ENCODE measurements at places on chromosomes 6 and 20.

DNA sequence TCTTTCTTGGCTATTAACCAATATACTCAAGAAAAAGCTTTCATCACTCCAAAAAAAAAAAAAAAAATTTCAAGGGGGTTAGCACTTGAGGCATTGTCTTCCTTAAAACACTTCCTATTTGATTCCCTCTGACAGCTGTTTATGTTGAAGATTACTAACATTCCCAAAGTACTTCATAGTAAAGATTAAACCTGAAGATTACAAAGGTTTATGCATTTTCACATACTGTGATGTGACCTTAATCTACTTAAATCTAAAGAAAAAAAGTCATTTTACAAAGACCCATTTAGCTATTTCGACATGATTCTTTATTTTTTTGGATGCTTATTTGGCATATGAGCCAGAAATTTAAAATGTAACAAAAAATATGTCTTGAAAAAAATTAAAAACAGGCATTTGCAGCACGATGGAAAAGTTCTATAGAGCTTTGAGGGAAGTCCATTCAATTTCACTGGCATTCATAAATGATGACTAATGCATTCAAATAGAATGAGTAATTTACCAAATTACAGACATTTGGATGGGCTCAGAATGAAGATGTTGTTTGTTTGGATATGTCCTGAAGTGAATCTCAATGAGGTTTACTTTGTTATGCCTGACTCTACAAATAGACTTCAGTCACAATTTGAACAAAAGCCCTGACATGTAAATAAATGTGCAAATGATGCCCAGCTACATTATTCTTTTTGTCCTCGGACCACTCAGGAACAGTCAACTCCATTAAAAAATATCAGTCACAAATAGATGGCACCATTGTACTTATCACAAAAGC, 674.6 kb upstream of the MARCKS start:
- peak; percentile 86 for DNase-seq

DNA sequence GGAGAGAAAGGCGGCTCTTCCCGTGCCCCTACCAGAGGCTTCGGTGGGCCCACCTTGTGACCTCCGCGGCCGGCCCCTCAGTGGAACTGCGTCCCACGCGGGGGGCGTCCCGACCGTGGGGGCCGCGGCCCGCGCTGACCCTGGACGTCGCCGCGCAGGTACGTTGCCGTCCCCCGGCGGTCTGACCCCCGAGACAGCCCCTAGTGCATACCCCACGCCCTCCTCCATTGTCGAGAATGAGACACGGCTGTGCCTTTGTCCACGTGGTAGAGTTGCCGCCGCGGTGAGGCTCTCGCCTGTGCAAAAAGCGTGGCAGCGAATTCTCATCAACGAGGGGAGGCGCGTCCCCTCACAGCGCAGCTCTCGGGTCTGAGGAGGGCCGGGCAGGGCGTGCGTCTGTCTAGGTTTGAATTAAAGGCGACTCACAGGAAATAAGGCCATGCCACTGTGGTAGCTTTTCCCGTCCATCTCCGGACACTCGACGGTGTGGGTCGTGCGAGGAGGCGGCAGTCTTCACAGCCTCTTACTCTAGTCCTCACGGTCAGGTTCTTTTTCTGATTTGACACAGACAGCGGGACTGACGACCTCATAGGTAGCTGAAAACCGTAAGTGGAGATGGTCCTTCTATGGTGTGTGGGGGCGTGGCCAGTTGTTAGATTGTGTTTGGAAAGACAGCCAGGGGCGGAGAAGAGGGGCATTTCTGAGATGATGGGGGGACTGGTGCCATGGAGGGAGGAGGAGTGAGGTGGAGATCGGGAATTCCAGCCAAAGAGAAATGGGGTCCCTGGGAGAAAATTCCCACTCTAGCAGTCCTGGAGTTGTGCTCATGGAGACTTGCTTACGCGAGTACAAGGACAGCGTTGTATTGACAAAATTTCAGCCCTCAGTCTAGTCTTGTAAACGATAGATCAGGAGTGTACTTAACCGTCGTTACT, 580 bp downstream of the NXT1 start:
- peak; percentile 76 for DNase-seq

GRCh38 chr6:21918041-21918440, 324.5 kb downstream of the SOX4 start:
- DNase-seq, result no peak

- DNase-seq, result peak; percentile 71
Observed at GRCh38 chr6:6918216-6918983, 189.4 kb upstream of the RREB1 start.

- DNase-seq, result peak; percentile 74
Observed at GRCh38 chr20:52083627-52084232, 107.8 kb downstream of the ZFP64 start.

DNA sequence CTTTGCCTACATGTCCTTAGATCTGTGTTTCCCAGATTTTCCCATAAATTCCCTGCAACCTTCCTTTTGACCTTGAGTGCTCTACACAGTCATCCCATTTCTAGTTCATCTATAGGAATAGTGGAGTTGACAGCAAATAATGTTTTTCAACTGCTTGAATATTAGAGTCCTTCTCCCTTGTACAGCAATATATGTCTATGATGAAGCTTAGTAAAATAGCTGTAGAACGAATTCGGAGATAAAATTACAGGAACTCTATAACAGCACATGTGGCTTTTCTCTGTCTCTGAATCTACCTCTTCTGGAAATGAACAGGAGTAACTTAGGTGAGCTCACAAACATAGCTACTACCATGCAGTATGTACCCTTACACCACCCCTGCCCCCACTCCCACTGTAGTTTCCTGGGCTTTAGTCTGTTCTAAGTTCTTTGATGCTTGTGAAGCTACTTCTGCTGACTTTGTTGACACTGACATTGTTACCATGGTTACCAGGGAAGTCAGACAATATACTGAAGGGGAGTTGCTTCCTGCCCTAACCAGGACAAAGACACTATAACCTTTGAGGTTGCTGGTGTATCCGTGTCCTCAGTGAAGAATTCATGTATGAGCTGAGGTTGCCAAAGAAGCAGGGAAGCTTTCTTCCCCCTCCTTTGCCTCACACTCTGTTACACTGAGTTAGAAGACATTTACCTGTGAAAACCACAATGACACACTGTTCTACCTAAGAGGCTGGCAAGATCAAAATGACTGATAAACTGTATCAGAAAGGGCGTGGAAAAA, 35.8 kb upstream of the SHLD1 start:
- peak; percentile 72 for DNase-seq

DNA sequence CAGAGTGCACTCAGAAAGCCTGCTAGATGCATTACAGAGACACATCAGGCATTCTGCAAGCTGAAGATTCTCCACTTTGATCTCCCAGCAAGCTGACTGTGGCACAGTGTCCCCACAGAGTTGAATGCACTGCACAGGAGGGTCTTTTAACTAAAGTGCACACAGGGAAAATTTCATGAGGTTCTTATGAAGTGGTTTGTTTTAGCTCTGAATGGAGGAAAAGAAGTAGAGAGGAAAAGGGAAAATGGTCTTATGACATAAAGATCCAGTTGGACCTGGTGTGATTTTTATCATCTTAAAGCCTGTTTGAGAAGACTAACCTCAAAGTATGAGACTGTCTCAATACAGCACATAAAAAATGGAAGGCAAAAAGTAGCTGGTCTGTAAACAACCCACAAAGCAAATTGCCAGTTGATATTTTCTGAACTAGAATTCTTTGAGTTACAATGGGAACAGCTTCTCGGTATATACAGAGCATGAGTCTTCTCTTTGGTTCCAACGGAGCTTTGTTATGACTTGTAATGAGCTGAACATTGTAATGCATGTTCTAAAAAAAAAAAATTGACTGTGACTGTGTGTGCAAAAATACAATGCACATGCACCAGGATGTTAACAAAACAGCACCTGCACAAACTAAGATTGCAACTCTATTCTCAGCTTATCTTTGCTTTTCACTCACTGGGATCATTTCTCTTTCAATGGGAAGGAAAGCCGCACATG, 383.0 kb upstream of the ID4 start:
- no peak for DNase-seq

DNA sequence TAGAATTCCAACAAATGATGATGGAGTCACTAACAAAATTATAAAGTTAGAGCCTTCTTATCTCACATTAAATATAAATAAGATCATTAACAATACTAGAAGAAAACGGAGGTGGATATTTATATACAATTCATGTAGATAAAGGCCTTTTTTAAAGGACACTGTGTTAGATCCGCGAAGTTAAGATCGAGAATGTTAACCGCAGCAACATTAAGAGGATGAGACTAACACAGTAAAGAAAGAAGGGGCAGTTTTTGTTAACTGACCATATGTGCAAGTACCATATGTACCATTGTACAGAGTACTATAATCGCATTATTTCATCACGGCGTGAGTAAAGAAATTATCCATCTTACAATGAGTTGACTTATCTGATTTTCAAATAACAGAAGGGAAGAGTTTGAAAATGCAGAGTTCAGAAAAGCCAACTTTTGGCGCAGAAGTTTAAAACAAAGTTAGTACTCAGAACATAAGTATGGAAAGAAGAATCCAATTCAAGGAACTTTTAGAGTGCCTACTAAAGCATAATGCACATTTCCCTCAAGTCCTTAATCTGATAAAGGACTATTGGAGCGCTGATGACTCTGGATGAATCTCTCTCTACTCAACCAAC, 1.4 kb downstream of the FBXL4 start:
- DNase-seq, result no peak

GRCh38 chr6:158568549-158568948, 8.7 kb downstream of the TMEM181 start:
- no peak for DNase-seq

DNA sequence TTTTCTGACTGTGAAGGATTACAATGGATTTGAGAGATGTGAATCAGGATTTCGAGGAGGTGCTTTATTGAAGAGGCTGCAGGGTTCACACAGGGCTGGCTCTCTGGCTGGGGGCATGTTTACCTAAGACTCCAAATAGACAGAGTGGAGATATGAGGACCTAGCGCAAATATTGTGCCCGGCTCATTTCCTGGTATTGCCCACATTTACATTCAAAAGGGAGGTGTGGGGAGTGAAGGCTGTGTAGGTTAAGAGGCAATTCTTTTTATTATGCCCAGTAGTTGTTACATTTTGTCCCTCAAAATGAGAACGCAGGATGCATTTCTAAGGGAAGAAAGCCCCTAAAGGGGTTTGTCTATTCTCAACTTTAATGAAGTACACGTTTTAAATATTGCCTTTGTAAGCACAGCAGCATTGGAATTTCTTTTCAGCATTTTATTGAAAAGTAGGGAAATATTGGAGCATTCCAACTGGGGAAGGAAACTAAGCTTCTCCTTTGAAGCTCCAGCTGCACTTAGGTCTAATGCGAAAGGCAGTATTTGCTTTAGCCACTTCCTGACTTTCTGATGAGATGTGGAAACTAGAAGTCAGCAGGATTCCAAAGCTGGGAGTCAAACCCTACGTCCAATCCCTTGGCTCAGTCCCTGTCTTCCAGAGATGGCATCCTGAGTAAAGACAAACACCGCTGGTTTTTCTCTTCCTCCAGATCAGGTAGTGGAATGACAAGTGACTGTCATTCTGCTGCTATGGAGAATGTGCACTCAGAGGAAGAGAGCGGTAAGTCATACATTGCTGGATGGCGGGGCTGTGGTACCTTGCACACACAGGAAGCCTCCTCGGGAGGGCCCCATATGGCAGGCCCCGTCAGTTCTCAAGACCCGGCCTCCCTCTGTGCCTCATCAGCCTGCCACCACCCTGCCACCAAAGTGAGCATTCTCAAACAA, 70.7 kb downstream of the MYB start:
- DNase-seq, result peak; percentile 19
